ENCODE measurements at places on chromosomes 2 and 18. TPM values are rescaled to one million over a fixed set of nuclear protein-coding genes. Genes with fewer than 3 reads are reported as not detected.

Gene SERPINB3
- total RNA-seq, result 70.3 TPM

GRCh38 chr2:18829976-18830375 lies 240.6 kb upstream of the NT5C1B start:
- ATAC-seq, result no peak

DNA sequence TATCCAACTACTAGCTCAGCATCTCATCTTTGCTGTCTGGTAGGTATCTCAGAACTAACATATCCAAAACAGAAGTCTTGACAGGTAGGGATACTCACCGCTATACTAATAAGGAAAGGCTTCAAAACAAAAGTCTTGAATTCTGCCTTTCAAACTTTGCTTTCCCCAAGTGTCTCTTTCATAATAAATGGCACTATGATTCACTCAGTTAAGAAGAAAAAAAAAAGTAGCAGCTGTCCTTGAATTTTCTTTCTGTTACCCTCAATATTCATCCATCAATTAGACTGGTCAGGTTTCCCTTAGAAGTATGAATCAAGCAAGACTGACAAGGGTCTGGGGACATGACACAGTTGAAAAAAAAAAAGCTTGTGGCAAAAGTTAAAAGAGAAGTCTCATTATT lies 175.1 kb downstream of the GULP1 start:
- ATAC-seq, result no peak

- no peak for ATAC-seq
Measured at GRCh38 chr2:54555318-54555837, 99.3 kb downstream of the SPTBN1 start.

DNA sequence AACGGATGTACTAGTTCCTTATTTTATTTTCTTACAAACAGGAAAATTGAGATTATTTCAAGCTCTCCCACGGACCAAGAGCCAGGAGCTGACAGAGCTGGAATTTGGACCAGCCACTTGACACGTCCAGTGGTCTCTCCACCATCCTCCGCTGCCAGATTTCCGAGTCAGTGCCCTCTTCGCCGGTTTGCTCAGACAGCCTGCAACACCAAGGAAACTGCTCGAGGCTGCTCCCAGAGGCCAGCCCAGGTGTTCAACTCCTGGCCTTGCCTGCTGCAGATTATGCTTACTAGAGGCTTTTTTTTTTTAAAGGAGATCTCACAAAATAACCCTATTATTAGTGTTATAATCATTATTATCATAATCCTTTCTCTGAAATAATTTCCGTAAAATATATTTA lies 779.8 kb downstream of the RNF144A start:
- ATAC-seq, result no peak

Gene SALL3
- total RNA-seq, result not detected

GRCh38 chr2:66301022-66301766 lies 133.7 kb upstream of the MEIS1 start:
- ATAC-seq, result peak; percentile 87

Gene C1QL2
- total RNA-seq, result not detected

- ATAC-seq, result no peak
Measured at GRCh38 chr2:3494984-3495666, 24.2 kb downstream of the ADI1 start.

Gene PROKR1
- 0.08 TPM for total RNA-seq

- peak; percentile 54 for ATAC-seq
Measured at GRCh38 chr2:174699993-174700766, 64.1 kb downstream of the CHRNA1 start.

Gene FAM161A
- total RNA-seq, result 2.3 TPM

Gene MLPH
- 1.8 TPM for total RNA-seq

Gene MDH1B
- total RNA-seq, result 1.2 TPM

DNA sequence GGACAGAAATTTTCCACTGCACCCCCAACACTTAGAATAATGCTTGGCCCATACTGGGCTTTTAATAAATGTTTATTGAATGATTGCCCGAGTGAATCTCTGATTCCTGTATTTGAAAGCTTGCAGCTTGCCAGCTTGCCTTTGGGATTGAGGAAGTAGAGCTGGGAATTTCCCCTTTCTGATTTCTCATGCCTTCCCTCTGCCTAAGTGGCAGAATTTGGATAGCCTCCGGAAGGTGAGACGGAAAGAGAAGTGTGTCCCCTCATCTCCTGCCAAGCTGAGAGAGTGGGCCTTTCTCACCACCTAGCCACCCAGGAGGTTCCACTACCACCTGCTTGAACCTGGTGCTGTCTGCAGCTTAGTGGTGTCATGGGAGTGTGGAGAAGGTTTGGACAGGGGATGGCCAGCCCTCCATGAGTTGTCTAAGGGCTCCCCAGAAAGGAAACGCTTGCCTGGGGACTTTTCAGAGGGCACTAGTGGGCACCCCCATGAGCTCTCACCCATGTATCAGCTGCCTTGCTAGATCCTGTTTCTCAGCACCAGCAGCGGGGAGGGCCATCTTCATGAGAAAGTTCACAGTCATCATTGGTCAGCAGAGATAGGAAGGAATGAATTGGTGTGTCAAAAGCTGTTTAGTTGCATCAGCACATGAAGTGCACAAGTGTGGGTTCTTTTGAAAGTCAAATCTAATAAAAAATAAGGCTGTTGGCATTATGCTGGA lies 8.6 kb upstream of the NCOA1 start:
- no peak for ATAC-seq

- ATAC-seq, result no peak
Measured at GRCh38 chr2:212970132-212970531, 181.3 kb downstream of the IKZF2 start.

DNA sequence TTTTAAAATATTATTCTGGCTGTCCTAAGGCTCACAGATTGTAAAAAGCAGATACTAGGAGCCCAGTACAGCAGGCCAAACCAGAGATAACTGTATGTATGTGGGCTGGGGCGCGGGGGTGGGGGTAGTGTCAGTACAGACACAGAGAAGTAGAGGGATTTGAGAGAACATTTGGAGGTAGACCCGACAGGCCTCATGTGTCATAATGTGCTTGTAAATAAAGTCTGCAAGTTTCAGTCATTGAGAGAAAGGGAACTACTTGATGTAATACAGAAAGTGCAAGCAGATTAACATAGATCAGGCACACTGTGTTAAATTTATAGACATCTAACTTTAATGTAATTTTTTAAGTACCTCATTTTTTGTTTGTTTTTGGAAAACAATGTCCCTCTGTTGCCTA lies 7.4 kb upstream of the POLI start:
- ATAC-seq, result no peak

DNA sequence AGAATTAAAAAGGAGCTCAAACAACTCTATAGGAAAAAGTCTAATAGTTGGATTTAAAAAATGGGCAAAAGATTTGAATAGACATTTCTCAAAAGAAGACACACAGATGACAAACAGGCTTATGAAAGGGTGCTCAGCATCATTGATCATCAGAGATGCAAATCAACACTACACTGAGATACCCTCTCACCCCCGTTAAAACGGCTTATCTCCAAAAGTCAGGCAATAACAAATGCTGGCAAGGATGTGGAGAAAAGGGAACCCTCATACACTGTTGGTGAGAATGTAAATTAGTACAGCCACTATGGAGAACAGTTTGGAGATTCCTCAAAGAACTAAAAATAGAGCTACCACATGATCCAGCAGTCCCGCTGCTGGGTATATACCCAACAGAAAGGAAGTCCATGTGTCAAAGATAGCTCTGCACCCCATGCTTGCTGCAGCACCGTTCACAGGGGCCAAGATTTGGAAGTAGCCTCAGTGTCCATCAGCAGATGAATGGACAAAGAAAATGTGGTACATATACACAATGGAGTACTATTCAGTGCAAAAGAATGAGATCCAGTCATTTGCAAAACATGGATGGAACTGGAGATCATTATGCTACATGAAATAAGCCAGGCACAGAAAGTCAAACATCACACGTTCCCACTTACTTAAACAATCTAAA lies 46.7 kb upstream of the B3GNT7 start:
- ATAC-seq, result no peak

DNA sequence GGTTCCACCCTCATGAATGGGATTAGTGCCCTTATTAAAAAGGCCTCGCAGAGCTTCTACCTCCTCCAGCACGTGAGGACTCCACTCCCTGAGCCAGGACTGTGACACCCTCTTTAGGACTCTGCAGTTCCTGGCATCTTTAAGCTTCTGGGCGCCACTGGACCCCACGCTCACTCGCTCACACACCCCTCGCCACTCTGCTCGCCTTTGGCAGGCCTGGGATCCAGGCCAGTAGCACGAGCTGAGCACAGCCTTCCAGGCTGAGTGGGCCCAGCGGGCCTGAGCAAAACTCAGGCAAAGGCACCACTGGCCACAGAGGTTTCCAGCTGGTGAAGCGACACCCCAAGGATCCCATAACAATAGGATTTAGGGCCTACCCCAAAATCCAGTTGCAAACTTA lies 107.9 kb upstream of the GPC1 start:
- ATAC-seq, result no peak

DNA sequence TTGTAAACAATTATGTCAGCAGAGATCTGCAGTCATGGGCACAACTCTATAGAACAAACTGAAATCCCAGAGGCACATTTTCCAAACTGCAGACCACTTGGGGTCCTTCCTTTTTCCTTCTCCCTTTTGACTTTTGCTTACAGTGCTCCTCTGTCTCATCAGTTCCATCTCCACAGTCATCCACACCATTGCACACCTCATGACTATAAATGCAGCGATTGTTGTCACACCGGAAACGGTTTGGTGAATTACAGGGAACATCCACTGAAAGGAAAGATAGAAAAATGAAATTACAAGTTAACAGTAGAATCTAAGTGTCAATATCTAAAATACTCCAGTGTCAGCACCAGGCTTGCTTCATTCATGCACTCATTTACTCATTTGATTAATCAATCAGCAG lies 96.4 kb downstream of the DHRS9 start:
- no peak for ATAC-seq

DNA sequence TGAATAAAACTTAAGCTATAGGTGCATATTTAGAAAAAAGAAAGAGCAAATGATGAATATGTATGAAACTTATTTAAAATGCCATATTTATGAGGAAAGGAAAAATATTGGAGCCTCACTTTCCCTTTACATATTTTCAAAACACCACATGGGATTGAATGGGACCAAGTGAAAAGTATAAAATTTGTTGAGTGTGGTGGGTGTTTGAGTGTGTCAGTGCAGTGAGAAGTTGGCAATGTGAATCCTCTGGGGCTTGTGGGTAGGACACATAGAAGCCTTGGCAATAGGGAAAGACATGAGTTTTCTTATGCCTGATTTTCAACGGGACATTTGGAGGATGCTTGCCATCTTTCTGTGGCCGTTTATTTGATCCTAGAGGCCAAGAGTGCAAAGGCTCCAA lies 502.2 kb upstream of the CELF4 start:
- ATAC-seq, result no peak

- ATAC-seq, result no peak
Measured at GRCh38 chr18:8911408-8912340, 190.8 kb upstream of the NDUFV2 start.

Gene TWSG1
- 173 TPM for total RNA-seq

Gene CCDC178
- total RNA-seq, result not detected

- ATAC-seq, result no peak
Measured at GRCh38 chr2:46574457-46575355, 95.3 kb downstream of the TMEM247 start.

Gene C2orf92
- 3.2 TPM for total RNA-seq

Gene BMP10
- not detected for total RNA-seq

GRCh38 chr18:51122266-51123045 lies 75.0 kb downstream of the MEX3C start:
- ATAC-seq, result no peak

GRCh38 chr2:132752421-132753206 lies 82.6 kb upstream of the LYPD1 start:
- no peak for ATAC-seq

GRCh38 chr2:173751245-173751975 lies 213.8 kb downstream of the SP3 start:
- ATAC-seq, result no peak

DNA sequence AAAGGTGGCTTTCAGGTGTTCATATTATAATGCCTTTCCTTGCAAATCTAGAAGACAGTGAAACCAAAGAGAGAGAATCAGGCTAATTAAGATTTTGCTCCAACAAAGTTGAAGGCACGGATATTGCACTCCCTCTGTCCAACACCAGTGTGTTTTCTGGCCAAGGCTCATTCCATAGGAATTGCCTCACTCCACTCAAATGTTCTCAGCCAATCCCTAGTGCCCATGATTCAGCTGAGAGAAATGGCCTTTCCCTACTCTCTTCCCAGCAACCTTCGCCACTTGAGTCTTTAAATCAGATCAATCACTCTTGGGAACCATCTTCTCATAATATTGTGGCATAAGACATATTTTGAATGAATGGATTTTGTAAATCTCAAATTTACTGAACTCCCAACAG lies 768.2 kb upstream of the ACVR2A start:
- ATAC-seq, result peak; percentile 63

DNA sequence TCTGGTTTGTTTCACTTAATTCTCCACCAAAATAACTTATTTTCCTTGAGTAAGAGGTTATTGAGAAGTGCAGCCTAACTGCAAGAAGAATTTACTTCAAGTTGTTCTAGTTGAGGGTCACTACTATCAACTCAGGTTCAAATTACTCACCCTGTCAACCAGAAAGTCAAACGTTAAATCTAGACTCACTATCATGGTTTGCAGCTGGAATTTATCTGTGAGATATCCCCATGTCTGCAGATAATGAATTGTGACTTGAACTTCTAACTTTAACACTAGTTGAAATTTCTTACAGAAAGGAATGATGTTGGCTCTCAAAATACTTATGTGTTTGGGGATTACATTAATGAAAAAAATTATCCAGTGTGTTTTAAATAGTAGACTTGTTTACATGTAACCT lies 1145.7 kb upstream of the NXPH2 start:
- no peak for ATAC-seq

Data from gastroesophageal sphincter (tissue), 4 donors.